RWPE1 (cell line): ENCODE measurements at places on chromosomes 3 and 15.

DNA sequence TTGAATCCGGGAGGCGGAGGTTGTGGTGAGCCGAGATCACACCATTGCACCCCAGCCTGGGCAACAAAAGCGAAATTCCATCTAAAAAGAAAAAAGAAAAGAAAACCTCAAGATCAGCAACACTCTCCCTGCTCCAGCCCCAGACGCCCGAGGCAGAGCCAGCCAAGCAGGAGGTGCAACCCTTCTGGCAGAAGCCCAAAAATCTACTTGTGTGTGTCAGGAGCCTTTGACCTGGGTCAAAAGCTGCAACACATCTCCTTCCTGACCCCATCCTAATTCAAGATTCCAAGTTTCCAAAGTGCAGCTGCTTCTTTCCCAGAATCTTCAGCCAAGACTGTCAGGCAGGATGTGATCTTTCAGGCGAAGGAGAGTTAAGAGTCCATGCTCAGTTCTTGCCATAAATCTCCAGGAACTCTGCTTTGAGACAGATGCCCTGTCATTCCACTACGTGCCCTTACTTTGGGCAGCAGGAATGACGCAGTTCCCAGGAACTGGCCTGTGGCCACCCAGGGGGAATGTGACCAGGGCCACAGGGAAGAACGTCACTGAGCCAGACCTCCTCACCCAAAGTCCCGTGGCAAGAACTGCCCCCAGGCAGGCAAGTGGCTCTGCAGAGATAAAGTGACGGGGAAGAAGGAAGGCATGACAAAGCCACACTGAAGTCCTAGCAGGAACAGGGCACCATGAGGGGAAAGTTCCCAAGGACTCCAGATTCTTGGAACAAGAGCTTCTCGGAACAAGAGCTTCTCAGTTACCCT is 39.4 kb downstream of the SH3BP5 start:
- DNase-seq, result no peak

GRCh38 chr3:36075491-36075890 is 304.8 kb upstream of the STAC start:
- DNase-seq, result no peak

DNA sequence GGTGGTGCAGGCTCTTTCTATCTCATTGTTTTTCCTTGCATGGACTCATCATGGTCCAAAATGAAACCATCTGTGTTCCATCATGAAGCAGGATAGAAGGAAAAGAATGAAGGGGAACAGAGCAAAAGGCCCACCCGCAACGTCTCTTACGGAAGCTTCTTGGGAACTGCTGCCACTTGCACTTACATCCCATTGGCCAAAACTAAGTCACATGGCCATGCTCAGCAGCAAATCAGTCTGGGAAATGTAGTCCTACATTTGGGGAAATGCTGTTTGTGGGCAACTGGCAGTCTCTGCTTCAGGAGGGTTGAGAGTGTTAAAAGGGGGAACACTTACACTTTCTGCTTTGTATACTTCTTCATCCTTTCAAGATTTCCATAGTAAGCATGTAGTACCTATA is 191.6 kb downstream of the SV2B start:
- DNase-seq, result no peak

GRCh38 chr3:146339349-146339748 is 88.4 kb upstream of the PLSCR4 start:
- DNase-seq, result no peak

GRCh38 chr3:158631981-158632380 is 12.3 kb upstream of the GFM1 start:
- no peak for DNase-seq

GRCh38 chr15:94346282-94346681 is 114.9 kb downstream of the MCTP2 start:
- no peak for DNase-seq

- DNase-seq, result no peak
Observed at GRCh38 chr15:88835119-88835518, 31.9 kb downstream of the ACAN start.

DNA sequence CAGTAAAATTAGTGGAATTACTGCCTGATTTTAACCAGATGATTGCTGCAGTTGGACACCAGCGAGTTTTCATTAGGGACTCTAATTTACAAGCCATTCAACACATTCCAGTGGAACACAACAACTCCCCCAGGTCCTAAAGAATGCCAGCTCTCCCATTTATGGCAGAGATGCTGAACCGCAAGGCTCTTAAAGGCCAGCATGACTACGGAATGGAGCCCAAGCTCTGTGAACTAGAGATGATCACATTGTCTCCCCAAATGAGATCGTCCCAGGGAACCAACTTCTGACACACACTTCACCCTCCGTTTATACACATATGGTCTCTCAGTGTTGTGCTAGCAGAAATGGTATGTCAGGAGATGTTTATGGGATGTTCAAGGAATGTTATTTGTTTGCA is 446.2 kb upstream of the NR2F2 start:
- DNase-seq, result no peak

- peak; percentile 18 for DNase-seq
Observed at GRCh38 chr3:194404365-194405140, 5.5 kb upstream of the GP5 start.

GRCh38 chr3:37506956-37507535 is 332.7 kb upstream of the LRRFIP2 start:
- DNase-seq, result no peak

- no peak for DNase-seq
Observed at GRCh38 chr15:91562698-91563097, 290.8 kb upstream of the SLCO3A1 start.

- no peak for DNase-seq
Observed at GRCh38 chr3:16462679-16463078, 50.8 kb downstream of the RFTN1 start.

- no peak for DNase-seq
Observed at GRCh38 chr3:195179776-195180489, 91.0 kb downstream of the XXYLT1 start.

DNA sequence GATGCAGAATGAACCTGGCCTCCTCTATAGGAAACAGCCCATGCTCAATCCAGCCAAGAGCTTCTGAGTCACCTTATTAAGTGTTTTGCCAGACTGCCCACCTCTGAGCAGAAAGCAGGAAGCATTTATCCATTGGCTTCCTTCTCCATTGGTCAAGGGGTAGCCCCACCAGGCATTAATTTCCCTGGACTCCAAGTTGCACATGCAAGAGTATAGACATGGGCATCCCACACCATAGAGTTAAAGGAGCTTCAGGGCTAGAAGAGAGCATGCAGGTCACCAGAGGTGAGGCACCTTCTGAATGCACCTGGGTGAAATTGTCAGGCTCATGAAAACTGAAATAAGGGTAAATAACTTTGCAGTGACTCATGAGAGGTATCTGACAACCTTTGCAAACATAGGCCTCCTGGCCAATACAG is 230.8 kb upstream of the STAC start:
- peak; percentile 24 for DNase-seq

- DNase-seq, result no peak
Observed at GRCh38 chr15:81263477-81263876, 60.5 kb downstream of the STARD5 start.

GRCh38 chr3:37510755-37511154 is 336.4 kb upstream of the LRRFIP2 start:
- no peak for DNase-seq

- DNase-seq, result no peak
Observed at GRCh38 chr15:45555934-45556608, 31.1 kb upstream of the BLOC1S6 start.

DNA sequence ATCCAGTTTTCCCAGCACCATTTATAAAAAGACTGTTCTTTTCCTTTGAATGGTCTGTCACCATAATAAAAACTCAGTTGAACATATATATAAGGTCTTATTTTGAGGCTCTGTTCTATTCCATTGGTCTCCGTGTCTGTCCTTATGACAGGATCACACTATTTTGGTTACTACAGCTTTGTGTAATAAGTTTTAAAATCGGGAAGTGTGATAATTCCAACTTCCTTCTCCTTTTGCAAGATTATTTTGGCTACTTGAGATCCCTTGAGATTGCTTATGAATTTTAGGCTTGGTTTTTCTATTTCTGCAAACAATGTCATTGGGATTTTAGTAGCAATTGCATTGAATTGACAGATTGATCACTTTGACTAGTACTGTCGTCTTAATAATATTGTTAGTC is 35.7 kb downstream of the SACM1L start:
- no peak for DNase-seq

- DNase-seq, result no peak
Observed at GRCh38 chr3:80068459-80068858, 300.7 kb upstream of the ROBO1 start.

DNA sequence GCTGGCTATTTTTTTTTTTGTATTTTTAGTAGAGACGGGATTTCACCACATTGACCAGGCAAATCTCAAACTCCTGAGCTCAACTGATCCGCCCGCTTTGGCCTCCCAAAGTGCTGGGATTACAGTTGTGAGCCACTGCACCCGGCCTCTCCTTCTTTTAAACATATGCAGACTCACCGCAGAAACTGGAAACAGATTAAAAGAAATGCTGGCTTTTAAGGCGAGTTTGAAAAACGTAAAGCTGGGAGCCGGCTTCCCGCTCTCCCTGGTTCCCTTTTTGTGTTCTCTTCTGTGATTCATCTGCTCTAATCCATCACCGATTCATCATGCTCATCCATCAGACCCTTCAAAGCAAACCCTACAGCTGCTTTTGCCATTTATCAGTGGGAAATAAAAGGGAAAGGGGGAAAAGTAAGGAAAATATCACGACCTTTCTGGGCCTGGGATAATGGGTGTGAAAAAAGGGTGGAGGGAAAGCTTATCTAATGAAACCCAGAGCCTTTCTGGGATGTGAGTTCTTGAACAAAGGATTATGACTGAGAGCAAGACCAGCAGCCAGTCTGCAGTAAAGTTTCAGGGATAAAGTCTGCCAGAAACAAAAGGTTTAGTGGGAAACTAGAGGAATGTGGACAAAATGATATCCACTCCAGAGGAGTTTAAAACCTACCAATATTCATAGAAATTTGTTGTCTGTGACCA is 92.3 kb upstream of the LRIG1 start:
- no peak for DNase-seq

DNA sequence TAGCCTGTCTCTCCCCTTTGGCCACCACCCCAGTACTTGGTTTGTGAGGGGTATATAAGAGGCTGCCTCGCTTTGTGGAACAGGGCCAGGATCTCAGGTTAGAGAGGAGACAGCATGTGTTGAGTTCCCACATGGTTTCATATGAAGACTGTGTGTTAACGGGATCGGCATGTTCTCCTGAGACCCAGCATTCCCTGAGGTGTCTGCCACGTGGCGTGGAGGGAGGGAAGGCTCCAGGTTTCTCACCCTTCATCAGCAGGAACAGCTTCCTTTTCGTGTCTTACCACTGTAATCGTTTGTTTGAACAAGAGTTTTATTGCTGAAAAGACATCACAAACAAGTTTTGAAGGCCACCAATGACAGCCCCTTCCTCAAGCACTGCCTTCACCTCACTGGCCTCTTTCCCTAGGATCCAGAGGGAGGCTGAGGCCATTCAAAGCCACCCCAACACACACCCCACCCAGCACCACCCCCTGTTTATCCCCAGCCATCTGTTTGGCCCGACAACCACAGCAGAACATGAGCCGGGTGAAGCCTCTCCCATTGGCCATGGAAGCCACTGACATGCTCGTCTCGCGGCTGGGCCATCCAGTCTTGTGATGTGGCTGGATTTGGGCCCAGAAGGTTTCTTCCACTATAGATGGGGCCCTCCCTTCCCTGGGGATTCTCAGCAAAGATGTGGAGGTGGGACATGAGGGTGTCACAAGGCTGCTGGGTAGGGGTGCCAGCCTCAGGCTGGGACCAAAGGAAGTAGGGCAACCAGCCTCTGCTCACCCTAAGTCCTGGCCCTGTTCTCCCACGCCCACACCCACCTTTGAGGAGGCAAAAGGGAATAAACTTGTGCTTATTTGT is 10.0 kb downstream of the BHLHE40 start:
- no peak for DNase-seq

DNA sequence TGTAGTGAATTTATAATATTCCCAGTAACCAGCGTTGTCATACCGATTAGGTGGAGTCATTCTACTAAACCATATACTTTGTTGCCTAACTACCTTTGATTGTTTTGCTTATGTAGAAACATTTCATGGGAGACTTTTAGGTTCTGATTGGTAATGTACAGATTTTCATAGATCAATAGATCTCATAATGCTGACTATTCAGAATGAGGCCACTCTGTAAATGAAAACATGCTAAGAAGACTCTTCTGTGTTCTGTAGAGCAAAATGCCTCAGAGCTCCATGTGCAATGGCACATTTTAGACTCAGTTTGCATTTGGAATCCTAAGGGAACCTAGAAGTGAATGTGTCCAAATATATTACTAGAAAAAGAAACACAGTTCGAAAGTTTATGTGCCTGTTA is 20.0 kb downstream of the CBLB start:
- no peak for DNase-seq

- DNase-seq, result no peak
Observed at GRCh38 chr15:101388046-101388445, 93.0 kb upstream of the SNRPA1 start.

DNA sequence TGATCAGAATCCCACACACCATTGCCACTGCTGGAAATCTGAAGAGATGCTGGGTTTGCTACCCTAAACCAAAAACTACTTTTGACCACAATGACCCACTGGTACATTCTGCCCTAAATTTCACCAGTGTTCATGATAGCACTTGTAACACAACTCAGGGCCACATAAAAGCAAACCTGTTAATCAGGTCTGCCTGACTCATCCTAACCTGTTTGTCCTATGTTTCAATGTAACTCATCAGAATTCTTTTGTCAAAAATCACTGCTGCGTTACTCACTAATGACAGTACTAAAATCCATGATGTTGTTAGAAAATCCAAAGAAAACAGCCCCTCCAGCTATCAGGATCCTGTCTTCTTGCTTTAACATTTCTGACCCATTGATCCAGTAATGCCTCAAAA is 55.6 kb upstream of the XCR1 start:
- DNase-seq, result peak; percentile 48

DNA sequence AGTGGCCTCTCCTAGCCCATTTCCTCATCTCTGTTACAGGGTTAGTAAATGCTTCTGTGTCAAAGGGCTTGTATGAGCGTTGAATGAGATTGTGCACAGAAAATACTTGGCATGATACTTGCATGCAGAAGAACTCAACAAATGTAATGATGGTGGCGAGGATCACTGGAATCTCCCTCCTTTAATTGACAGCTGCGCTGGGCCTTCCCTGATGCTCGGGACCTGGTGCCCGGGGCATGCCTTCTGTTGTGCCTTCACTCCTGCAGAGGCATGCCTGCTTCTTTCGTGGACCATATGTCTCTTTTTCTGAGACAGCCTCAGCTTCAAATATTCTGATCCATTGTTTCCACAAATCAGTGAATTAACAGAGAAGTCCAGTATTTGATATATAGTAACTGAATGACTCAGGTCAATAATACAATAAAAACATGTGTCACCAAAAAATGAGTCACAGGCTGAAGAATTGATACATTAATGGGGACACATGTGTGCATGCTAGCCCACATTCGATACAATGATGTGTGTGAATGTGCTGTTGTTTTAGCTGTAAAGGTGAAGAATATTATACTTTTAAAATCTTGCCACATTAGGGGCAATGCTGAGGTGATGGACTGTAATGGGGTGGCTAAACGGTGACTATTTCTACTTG is 243.3 kb upstream of the TBL1XR1 start:
- no peak for DNase-seq

DNA sequence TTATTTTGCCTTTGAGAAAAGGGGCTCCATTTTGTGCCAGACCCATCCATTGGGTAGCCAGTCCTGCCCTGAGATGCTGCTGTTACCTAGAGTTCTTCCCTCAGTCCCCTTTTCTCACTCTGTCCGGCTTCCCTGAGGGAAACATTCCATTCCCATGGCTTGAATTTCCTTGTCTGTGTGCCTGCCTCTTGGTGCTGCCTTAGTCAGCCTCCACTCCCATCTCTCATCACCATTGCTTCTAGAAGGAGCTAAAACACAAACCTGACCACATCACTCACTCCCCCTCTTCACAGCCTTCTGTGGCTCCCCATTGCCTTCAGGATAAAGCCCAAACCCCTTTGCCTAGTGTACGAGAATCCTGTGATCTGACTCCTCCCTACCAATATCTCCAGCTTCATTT is 25.2 kb upstream of the C2CD4B start:
- DNase-seq, result no peak
